H1 (cell line): ENCODE measurements at places on chromosomes 5 and 9. TPM values are rescaled to one million over a fixed set of nuclear protein-coding genes. Genes with fewer than 3 reads are reported as not detected.

The ZMYND19 gene
- 58.5 and 58.7 TPM in 2 replicates for total RNA-seq

The ATP6V1G1 gene
- total RNA-seq = 112 and 114 TPM in 2 replicates

The GPR151 gene
- not detected in 2 replicates for total RNA-seq

DNA sequence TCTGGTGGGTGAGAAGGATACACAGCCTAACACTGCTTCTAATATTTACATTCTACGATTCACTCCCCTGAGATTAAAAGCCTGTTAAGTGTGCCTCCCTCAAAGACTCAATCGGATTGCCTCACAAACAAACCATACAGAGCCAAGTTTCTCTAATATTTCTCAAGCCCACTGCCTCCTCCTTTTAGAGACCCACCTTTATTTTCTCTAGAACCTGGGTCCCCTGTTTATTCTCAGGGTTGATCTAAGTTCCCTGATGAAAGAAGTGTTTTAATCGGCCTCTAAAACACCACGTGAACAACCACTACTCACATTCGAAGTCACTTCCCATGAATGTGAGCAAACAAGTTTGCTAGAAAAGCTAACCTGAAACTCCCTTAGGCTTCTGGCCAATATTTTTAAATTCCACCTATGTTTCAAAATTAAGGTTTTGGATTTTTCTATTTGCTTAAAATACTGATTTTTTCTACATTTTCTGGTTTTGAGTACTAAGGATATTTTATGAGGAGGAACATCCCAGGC, 76.5 kb downstream of the GLIS3 start:
- DNase-seq = no peak

DNA sequence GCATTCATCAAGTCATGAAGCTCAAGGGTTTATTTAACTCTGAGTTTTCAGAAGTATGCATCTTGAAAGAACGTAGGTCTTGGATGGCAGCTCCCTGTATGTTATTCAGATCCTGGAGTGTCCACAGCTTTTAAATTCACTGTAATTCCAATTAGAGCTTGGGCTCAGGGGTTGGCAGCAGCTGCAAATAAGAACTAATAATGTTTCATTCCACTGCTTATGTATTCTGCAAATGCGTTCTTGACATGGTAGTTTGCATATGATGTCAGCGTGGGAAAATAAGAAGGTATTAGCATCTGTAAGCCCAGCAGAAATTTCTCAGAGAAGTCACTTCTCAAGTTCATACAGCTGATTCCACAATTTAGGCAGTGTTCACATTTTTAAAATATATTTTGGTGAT, 58.4 kb downstream of the RORB start:
- no peak for DNase-seq

DNA sequence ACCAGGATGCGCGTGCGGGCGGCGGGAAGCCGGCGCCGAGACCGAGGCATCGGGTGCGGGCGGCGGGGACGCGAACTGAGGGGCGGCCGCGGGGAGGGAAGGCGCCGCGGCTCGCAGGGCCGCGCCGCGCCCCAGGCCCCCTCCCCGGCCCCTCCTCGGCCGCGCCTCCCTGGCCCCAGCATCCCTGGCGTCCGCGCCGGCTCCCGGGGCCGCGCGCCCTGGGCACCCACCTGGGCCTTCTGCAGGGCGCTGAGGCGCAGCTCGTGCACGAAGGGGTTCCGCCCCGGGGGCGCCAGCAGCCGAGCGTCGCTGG, 324 bp downstream of the LPCAT1 start:
- no peak for DNase-seq

DNA sequence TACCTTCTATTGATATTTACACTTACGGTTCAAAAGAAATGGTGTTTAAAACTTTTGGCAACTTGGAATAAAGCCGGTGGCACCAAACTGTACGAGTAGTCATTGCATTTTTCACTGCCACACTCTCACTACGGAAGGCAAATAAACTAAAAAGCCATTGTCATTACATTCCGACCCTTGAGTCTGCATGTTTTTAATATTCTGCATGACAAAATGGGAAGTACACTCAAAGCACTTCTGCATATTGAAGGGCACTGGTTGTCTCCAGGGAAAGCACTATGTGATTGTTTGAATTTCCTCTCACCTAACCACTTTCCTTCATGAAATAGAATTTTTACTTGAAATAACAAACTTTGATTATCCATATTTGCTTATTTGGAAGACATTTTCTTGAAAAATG, 426.3 kb downstream of the CETN3 start:
- no peak for DNase-seq

- DNase-seq = no peak
These were observed 10.8 kb upstream of the STOM start for GRCh38 chr9:121380846-121381245.

GRCh38 chr9:129270205-129270604, 92.1 kb upstream of the IER5L start:
- no peak for DNase-seq

DNA sequence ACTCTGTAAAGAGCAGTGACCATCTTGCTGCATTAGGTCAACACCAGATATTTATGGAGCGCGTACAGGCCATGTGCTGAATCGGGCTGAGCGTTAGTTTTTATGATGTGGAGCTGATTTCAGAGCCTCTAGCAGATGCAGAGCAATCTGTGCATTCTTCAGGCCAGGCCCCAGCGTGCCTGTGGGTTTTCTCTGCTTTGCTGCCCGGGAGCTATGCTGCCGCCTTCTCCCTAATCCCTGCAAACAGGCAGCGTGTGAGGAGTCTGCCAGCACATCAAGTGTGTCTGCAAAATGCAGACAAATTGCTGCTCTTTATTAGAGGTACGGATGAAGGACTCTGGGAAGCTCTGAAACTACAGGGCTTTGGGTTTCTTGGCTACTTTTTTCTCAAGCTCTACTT, 170.0 kb downstream of the NTRK2 start:
- DNase-seq = no peak
